ENCODE measurements at places on chromosomes 1 and 21.

DNA sequence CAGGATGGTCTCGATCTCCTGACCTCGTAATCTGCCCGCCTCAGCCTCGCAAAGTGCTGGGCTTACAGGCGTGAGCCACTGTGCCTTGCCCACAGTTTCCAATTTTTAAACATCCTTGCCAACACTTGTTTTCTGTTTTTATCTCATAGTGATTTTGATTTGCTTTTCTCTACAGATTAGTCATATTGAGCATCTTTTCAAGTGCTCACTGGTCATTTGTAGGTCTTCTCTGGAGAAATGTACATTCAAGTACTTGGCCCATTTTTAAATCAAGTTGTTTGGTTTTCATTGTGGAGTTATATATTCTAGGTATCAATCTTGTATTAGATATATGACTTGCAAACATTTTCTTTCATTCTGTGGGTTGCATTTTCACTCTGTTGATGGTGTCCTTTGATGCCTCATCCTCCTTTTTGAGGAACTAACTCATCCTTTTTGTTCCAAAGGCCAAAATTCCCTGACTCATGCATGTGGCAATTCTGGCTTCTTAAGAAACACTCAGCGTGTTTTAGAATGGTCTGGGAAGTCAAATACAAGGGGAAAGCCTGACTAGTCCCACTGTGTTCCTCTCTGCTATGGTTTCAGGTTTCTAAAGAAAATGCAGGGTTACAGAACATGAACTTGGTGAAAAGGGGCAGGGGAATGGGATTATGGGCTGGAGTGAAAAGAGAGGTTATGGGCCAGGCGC is 37.3 kb downstream of the PTAFR start:
- no peak for DNase-seq

DNA sequence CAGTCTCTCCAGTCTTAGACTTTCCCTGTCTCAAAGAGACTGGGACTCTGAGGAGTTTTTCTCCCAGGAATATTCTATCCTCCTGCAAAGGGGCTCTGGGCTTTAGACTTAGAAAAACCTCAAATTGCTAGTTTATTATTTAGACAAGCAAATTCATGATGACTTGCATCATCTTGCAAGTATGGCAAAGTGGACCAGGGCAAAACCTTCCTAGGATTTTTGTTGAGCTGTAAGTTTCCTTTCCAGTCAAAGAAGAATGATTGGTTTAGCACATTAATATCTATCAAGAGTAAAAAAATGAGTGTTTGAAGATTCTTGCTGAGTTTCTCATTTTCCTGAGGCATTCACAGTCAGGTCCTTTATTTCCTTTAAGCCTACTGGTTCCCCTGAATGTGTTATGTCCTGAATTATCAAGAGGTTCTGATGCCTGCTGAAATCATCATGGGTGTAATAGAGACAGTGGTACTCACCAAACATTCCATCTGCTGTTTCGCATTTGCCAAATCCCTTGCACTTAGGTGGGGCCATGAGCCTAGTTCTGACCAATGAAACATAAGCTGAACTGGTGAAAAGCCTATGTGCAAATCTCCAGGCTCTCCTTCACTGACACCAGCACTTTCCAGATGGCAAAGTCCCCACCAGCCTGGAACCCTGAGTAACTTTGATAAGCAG is 25.2 kb upstream of the SPAG17 start:
- DNase-seq = no peak

DNA sequence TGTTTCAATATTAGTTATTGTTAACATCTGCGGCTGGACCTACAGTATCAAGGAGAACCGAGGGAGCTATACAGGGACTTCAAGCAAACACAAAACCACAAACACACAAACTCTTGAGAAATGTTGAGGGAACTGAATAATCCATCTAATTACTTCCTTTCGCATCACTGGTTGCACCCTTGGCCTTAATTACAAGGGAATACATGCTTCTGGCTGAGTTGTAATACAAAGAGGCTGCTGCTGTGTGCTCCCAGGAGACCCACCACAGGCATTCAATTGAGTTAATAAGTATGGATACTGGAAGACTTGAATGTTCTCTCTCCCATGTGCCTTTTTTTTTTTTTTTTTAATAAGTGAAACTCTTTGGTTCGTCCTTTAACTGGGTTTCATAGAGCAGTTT is 16.8 kb upstream of the SMYD2 start:
- DNase-seq = no peak

DNA sequence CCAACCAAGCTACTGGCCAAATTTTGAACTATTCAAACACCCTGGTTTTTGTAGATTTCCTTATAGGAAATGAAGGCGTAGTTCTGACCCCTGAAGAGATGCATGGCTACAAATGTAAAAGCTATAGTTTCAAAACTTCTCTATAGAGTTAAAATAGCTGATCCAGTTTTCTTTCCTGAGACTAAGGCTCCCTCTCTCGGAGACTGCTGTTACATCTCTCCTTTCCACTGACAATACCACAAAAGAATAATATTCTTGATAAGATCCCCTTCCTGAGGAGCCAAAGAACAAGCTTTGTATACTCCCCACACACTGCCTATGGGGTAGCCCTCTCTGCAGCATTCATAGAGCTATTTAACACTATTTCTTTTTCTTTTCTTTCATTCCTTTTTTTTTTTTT is 6.7 kb upstream of the CFAP126 start:
- no peak for DNase-seq

DNA sequence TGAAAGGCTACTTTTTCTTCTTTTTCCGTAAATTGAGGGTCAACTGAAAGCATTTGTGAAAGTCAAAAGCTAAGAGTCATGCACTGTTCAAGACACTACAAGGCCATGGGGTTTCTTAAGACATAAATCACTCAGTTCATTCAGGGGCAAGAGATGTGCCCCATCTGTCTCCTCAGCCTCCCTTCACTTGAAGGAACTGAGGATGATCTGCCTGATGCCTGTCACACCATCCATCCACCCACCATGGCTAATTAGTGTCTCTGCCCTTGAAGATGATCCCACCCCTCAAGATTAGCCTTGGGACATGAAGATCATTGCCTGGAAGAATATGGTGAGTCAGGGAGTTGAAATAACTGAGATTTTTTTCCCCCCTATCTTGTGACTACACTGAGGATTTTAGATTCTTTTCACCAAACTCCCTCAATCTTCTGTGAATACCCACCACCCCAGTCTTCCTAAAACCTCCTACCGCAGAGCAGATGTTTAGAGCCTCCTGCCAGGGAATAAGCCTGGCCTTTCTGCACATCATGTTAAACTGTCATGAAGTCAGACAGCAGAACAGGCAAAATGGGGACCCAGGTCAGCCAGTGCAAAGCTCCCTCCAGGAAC is 88.6 kb upstream of the LMO4 start:
- DNase-seq = no peak

DNA sequence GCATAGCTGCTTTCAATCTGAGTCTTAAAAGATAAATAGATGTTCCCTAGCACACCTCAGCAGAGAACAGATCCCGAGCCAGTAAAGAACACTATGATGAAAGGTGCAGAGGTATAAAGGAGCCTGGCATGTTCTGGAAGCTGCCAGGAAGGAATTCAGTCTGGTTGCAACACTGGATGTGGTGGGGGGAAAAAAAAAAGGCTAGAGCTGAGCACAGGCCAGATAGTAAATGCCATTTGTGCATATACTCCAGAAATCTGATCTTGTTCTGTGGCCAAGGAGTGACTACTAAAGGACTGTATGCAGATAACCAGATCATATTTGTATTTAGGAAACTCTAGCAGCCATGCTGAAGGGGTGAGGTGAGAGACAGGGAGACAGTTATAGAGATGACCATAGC is 240.3 kb downstream of the VAV3 start:
- DNase-seq = no peak

DNA sequence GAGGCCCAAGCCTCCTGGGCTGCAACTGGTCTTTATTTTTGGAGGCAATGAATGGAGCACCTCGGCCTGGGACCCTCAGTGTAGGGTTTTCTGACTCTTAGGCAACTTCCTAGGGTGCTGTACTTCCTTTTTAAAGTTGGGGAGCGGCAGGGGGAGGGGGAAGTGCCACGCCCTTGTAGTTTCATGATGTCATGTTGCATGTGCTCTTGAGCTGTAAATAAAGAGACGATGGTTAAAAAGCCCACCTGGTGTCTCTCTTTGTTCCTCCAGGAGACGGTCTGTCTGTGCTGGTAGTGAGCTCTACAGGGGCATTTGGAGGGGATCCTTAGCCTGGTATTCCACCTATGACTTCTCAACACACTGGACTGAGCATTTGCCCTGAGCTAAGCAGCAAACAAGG is 10.3 kb upstream of the AGTRAP start:
- no peak for DNase-seq

- no peak for DNase-seq
Observed at GRCh38 chr1:183548116-183548515, 42.1 kb downstream of the NCF2 start.

GRCh38 chr1:12168451-12169160 is 1.8 kb downstream of the TNFRSF1B start:
- no peak for DNase-seq

DNA sequence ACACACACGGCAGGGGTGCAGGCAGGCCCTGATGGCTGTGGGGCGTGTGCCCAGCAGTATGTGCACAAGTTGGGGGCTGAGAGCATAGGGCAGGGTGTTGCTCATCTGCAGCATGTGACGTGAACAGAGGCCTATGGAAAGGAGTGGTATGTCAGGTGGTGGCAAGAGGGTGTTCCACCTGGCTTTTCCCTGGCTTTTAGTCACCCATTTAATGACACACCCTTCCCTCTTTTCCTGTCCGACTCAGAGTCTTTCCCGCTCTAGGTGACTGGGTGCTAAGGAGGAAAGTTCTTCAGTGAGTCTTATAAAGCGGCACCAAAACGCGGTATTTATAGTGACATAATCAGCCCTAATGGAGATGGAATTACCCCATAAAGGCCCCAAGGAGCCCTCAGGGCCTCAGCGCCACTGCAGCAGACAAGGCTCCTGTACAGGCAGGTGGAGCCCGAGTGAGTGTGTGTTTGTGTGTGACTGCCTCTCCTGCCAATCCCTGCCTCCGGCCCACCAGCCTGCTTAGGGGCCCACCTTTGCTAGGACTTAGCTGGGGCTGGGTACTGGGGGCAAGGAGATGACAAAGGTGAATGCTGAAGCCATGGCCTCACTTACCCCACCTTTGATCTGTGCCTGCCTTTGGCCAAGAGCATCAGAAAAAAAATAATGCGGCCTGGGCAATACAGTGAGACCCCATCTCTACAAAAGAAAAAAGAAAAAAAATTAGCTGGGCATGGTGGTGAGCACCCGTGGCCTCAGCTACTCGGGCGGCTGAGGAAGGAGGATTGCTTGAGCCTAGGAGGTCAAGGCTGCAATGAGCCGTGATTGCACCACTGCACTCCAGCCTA is 3.3 kb upstream of the EPHA2 start:
- no peak for DNase-seq

GRCh38 chr1:42970143-42970542 is 11.5 kb upstream of the SLC2A1 start:
- DNase-seq = no peak

- DNase-seq = no peak
Observed at GRCh38 chr1:92194511-92194910, 23.2 kb upstream of the C1orf146 start.

- no peak for DNase-seq
Observed at GRCh38 chr21:17428484-17428869, 84.4 kb upstream of the CXADR start.

DNA sequence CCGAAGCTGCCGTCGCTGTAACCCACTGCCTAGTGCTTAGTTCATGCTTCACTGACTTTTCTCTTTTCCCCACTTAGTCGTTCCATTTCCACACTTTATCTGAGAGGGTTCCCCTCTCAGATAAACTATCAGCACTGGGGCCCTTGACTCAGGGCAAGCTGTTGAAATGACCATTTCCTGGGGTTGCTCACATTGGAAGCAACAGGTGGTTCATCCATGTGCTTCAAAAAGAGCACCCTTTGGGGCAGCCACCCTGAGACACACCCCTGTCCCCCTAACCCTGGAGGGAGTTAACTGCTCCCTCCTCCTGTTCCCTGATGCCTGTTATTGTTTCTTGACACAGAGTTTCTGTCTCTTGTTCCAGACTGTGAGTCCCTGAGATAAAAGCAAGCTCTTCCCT is 107.2 kb downstream of the PTPRU start:
- DNase-seq = no peak

- DNase-seq = no peak
Observed at GRCh38 chr21:36184545-36184944, 27.9 kb downstream of the DOP1B start.

DNA sequence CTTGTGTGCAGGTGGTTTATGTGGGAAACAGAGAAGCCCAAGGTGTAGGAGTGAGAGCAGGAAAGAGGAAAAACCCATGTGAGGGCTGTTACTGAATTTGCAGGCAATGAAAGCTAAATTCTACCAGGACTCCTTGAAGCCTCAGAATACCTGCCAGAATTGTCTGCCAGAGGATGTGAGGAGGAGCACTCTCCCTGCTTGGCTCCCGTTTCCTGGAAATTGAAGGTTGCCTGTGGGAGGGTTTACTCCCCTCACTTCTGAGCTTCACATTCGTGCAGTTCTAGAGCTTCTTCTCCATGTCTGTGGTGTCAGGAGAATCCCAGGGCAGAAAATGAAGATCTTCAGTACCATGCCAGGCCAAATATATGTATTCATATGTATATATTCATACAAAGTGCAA is 220.8 kb upstream of the ZP4 start:
- DNase-seq = no peak

GRCh38 chr1:18091660-18092446 is 15.7 kb upstream of the IGSF21 start:
- no peak for DNase-seq

- no peak for DNase-seq
Observed at GRCh38 chr1:45522324-45523104, 830 bp upstream of the PRDX1 start.

DNA sequence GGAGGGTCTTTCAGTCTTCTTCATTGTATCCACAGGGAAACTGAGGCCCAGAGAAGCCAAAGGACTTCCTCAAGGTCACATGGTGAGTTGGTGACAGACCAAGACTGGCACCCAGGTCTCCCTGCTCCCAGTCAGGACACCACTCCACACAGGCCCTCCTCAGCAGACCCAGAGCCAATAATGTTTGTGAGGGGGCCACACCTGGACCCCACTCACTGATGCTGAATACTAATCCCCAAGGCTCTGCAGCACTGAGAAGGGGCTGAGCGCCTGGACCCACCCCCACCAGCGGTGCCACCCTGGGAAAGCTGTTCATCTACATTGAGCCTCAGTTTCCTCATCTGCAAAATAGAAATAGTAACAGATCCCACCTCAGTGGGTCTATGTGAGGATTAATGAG is 79.5 kb downstream of the GLIS1 start:
- no peak for DNase-seq

- no peak for DNase-seq
Observed at GRCh38 chr21:37758982-37759381, 157.3 kb downstream of the KCNJ6 start.

GRCh38 chr1:103267266-103267665 is 158.9 kb upstream of the COL11A1 start:
- no peak for DNase-seq

GRCh38 chr1:197868751-197869489 is 33.5 kb upstream of the C1orf53 start:
- DNase-seq = no peak

DNA sequence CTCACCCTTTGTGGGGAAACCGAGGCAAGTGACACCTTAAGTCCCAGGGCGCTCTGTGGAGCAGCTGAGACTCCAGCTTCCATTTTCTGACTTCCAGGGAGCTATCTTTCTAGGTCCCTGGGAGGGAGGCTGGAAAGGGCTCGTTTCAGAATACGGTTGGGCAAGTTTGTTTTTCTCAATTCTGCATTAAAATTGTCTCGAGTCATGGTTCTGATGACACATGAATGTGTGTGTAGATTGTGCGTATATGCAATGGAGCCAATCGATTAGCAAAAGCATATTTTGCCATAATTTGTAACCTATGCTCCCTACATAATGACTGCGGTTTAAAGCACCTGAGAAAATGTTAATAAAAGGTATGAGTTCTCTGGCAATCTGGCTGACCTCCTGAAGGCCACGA is 77.3 kb downstream of the SIK1 start:
- no peak for DNase-seq

GRCh38 chr1:50492142-50492541 is 68.9 kb upstream of the DMRTA2 start:
- DNase-seq = no peak

All from lower lobe of right lung (tissue), 2 donors.